CD4-positive, alpha-beta T cell treated with Interleukin-10 for 1 hour (primary cell): ENCODE measurements at places on chromosomes 2 and 18.

DNA sequence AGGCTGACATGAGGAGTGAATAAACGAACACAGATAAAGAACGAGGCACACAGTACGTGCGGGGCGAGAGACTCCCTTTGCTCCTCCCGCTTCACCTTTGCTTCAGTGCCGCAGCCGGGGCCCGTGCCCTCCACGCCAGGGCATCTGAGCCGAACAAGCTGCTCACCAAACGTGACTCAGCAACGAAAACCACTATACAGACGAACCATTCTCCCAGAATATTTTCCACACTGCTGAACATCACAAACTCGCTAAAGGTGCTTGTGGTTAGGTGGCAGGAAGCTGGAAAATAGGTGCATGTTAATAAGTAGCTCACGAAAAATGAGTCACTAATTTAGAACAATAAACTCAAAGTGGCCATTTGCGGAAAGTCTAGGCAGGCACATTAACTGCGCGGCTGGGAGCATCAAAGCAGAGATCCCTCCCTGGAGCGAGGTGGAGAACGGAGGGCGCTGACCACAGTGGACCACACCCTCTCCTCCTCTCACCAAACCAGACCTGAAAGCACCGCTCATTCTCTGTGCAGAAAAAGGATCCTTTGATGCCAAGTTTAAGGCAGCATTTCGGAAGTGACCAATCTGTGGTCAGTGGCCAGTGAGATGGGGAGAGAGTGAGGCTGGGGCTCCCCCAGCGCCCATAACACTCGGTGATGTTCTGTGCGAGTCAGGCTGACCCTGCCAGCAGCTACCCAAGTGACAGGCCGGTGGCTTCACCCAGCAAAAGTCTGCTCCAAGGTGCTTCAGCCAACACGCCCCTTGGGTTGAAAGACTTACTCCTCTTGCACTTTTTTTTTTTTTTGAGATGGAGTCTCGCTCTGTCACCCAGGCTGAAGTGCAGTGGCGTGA is 153.2 kb downstream of the HDAC4 start:
- DNase-seq, result no peak

DNA sequence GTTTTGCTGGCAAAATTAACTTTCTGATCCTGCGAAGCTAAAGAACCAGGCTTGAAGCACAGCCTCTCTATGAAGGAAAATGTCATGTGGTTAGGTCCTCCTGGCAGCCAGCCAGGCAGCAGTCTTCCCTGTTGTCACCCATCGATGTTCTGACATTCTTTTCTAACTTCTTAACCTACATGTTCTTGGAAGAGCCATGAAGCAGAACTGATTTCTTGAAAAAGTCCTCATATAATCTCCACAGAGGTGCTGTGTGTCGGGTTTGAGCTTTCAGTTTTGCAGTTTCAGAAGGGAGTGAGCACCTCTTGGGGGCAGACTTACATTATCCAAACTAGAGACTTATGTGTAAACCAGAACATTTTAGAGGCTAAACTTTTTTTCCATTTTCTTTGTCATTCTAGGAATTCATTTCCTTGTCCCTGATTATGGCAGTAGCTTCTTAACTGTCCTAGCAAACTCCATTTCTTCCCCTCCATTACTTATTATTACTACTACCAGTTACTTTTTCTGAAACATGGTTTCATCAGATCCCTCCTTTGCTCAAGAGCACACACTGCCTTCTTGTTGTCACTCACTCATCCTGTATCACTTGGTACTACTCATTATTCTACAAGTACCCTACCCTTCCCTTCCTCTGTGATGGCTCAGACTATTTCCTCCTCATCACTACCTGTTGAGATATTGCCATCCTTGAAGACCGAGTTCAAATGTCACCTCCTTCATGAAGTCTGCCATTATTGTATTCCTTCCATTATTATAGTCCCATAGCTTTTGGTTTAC is 31.1 kb downstream of the DOK1 start:
- peak; percentile 2 for DNase-seq

DNA sequence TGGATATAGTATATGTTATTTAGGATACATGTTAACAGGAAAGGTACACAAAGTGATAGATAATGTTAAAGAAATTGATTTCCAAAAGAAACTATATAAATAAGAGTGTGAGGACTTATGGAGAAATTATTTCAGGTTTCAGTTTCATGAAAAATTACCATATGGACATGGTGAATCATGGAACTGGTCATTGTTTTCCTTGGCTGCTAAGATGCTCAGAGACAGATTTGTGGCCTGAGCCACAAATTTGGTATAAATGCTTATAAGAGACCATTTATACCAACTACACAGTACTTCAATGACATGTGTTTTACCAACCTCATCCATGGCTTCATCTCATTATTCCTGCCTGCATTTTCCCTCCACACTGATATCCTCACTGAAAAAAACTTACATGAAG is 188.1 kb downstream of the FMNL2 start:
- no peak for DNase-seq

GRCh38 chr2:41879235-41879916 is 168.4 kb upstream of the PKDCC start:
- DNase-seq, result no peak

- DNase-seq, result no peak
Observed at GRCh38 chr18:8730080-8730827, 24.9 kb downstream of the MTCL1 start.

DNA sequence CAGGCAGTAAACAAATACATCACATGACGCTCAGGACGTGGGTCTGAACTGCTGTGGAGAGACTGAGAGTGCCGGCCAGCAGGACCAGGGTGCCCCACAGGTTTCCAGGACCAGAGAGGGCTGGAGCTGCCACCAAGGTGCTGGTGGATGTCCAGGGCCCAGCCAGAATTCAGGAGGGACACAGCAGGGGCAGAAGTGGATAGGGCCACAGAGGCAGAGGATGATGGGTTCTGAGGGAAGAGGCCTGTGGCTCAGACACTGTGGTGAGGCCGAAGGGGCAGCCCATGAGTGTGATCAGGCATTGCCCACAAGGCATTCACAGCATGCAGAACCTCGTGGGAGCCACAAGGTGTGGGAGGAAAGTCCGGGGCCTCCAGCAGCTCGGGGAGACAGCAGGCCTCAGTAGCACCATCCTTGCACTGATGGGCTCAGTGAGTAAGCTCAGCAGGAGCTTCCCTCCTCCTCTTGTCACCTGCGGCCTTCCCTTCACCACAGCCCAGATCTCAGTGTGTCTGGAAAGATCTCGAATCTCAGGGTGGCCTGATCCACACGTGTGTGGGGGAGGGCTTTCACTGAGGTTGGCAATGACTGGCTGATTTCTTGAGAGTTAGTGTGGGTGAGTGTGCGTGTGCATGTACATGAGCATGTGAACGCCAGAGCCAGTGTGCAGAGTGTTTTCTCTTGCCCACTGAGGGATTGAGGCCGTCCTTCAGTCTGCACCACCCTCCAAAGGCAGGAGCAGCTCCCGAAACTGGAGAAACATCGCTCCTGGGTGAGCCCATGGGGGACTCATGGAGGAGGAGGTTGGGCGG is 181.8 kb upstream of the RAB6C start:
- DNase-seq, result no peak

DNA sequence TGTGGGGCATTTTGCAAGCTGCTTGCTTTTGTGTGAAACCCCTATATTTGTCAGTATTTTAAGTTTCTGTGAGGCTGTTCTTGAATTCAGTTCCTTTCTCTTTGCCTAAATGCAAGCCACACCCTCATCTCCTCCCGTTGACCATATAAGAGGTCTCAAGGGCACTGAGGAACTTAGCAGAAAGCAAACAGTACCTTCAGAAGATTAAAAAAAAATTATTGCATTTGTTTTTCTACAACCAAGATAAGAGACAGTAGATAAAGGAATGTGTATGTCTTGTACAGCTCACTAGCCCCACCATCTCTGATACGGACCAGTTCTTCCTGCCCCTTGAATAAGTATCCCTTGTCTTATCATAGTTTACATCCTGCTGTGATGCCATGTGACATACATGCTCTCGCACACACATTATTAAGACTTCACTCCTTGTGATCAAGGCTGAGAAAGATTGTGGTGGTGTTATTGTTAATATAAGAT is 64.2 kb downstream of the NPAS2 start:
- DNase-seq, result no peak

DNA sequence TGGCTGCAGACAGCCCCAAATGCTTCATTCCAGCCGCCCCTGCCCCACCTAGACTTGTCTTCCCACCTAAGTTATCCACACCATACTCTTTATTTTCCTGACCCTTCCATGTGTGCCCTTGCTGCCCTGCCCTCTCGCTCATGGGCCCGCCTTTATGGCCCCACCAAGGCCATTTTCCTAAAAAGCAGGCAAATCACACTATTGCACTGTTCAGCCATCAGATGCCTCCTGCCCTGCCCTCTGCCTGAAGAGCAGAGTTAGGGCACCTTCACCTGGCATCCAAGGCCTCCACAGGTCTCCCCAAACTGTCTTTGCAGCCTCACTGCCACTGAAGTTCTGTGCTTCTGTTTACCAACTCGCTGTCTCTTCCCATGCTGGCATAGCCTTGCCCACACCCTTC is 496.7 kb downstream of the EIPR1 start:
- DNase-seq, result no peak
